Stimulated activated CD8-positive, alpha-beta memory T cell treated with anti-CD3 and anti-CD28 coated beads, Interleukin-15, amount 100 ng/mL, for 4 hours (primary cell): ENCODE measurements at places on chromosomes 6 and 20.

GRCh38 chr20:6164421-6165341 is 41.9 kb upstream of the FERMT1 start:
- no peak for DNase-seq

DNA sequence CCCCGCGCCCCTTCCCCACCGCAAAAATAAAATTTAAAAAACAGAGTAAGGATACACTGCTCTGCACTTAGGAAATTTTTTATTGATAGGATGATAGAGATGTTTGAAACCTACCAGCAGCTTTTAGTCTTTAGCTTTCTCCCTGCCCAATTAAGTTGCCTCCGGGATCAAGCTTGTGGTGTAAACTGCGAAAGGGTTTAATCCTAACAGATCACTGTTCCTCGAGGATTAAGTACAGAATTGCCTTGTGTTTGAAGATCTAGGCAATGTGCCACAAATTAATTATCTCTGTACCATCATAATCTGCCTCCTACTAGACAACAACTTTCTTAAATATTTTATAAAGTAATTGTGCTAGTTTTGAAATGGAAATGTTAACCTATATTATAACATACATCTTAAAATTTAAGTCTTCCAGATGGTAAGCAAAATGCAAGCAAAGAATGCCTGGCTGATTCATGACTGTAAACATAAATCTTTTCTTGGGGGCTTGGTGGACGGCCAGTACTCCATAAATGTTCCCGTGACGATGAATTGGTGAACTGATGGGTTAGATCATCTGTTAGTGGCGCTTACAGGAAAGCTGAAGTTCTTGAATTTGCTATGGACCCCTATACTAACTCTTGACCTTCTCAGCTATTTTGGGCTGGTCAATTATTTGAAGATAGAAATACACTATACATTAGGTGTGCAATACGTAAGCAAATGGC is 58.0 kb upstream of the ARHGAP18 start:
- no peak for DNase-seq

DNA sequence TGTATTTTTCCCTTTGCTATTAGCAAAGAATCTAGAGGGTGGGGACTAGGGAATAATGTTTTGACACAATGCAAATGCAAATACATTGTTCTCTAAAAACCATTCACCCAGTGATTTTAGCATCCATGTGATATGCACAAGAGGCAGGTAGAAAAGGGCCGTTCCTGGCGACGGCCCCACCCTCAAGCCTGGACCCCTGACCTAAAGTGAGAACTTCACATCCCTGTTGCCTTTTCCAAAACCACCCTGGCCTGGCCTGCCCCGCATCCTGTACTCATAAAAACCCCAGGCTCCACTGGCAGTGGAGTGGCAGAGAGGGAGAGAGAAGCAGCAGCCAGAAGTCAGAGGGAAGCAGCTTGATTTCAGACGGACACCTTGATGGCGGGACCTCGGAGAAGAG is 48.5 kb downstream of the MAP1LC3A start:
- DNase-seq, result no peak

DNA sequence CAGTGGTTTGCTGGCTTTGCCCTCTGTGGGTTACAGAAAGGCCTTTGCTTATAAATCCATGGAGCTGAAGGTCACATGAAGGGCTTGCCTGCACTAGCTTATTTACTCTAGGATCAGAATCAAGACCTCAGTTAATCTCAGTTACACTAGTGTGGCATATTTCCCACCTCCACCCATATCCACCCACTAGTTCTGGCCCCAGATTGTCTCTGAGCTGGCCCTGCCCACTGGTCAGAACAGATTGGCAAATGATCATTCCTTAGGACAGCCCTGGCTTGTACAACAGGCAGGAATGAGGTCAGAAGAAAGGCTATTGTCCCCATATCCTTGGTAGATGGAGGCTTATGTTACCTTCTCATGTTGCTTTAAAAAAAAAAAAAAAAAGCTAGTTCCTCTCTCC is 33.3 kb upstream of the SASH1 start:
- no peak for DNase-seq

- DNase-seq, result no peak
These were observed 28.8 kb downstream of the RWDD2A start for GRCh38 chr6:83221889-83222479.

GRCh38 chr20:11718474-11719094 is 199.1 kb upstream of the BTBD3 start:
- DNase-seq, result no peak

GRCh38 chr6:35044761-35045421 is 96.2 kb downstream of the TCP11 start:
- no peak for DNase-seq

GRCh38 chr6:39938773-39939654 is 4.8 kb upstream of the MOCS1 start:
- DNase-seq, result no peak

DNA sequence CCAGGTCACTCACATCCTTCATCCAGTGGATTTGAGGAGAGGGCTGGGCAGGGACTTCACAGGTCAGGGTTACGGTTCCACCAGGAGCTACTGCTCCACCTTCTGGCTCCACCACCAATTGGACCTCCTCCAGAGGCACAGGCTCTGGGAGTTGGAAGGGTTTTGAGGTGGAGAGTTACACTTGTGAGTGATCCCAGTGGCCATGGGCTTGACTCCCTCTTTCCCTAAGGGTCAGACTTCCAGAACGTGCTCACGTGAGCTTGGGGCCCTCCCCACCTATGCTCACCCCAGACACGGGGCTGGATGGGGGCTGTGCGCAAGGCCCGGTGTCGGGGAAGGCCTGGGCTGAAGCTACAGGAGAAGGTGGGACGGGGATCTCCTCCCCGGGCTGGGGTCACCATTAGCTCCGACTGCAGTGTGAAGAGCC is 1.5 kb downstream of the AGER start:
- DNase-seq, result no peak

DNA sequence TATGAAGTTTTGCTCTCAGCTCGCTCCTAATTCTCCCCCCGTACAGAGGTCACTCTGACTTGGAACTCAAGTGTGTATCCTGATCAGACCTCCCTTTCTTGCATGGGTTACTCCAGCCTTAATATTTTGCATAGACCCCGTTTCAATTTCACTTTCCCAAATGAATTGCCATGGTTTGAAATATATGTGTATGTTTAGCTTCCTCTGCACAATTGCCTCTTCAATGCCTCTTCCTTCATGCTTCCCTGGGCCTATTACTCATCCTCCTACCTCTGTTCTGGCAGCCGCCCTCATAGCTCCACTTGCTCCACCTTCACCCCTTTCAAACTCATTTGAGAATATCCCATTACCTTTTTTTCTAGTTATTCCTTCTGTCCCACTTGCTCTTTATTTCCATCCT is 90.0 kb upstream of the SAMD5 start:
- no peak for DNase-seq

DNA sequence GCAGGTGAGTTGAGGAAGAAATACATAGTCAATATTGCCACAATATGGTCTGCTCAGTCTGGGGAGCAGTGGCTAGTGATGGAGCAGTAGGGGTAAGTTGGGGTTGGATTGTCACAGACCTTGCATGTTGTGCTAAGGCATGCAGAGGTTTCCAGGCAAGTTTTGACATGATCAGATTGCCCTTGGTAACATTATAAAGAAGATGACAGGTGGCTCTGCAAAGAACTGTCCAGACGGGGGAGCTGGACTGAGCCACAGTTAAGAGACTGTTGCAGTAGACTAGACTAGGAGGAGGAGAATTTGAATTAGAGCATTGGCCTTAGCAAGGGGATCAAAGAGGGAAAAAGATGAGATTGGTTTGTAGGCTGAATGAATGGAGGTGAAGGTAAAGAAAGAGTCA is 23.4 kb downstream of the ATRN start:
- no peak for DNase-seq

DNA sequence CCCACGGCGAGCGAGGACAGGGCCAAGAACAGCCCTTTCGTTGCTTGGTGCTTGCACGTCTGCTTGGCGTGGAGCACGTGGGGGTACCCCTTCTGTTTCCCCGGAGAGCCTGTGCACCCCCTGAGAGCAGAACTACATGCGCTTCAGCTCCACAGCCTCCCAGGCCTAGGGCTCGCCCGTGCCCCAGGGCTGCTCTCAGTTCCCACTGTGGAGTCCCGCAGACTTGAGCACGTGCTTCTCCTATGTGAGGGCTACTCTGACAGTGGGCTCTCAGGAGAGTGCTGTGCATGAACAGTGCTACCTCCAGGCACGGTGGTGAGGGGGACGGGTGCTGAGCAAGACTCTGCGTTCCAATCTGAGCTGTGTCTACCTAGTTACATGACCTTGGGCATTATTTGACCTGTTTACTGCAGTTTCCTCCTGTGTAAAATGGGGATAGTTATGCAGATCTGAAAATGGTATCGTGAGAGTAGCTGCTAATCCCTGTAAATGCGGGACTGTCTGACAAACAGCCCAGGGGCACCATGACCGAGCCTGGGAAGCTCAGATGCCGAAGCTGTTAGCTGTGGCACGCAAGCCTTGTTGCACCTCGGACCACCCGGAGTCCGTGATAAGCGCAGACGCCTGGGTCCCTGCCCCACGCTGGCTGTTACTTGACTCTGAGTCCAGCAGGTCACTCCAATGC is 82.4 kb downstream of the IRF4 start:
- DNase-seq, result no peak

GRCh38 chr20:536426-537010 is 7.1 kb downstream of the CSNK2A1 start:
- DNase-seq, result no peak

DNA sequence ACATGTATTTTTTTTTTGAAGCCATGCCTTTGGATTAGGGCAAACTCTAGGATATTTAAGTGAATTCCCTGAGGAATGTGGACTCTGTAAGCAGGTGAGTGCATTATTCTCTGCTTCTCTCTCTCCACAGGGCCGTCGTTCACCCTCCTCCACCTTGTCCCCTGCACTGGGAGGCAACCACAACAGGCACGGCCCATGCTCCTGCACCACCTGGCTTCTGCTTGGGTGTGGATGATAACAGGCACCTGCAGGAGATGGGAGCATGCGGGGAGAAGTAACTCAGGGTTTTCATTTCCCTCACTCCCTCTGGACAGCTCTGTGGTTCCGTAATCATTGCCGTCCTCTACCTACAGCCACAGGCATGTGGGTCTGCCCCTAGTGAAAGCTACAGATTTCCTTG is 43.4 kb downstream of the HLA-C start:
- DNase-seq, result no peak

DNA sequence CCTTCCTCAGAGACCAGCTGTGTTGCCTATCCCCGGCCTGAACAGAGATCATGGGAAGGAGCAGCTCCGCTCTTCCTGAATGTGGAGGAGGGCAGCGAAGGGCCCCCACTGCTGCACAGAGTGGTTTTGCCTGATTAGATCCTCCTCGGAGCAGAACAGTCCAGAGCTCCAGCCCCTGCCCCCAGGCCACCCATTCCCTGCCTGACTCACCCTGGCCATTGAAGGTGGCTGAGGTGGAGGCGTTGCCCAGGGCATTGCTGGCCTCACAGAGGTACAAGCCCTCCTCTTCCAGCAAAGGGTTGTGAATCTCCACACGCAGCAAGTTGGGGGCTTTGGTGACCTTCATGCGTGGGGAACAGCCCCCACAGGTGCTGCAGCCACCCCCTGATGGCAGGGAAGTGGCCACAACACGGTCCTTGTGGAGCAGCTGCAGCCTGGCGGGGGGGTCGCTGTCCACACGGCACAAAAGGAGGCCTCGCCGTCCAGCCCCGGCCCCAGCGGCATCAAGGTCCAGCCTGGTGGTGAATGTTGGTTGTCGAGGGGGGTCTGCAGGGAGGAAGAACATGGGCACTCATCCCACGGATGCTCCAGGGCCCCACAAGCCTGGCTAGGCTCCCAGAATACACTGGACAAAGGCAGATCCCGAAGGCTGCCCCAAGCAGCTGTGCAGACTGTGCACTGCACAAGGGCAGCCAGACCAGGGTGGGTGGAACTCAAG is 14.7 kb downstream of the SIGLEC1 start:
- no peak for DNase-seq

GRCh38 chr6:21327326-21328112 is 266.0 kb upstream of the SOX4 start:
- no peak for DNase-seq

- no peak for DNase-seq
These were observed 6.3 kb upstream of the AHI1 start for GRCh38 chr6:135503703-135504475.

- DNase-seq, result no peak
These were observed 13.8 kb upstream of the PM20D2 start for GRCh38 chr6:89132057-89132456.

GRCh38 chr6:112626468-112627082 is 279.4 kb downstream of the RFPL4B start:
- no peak for DNase-seq

DNA sequence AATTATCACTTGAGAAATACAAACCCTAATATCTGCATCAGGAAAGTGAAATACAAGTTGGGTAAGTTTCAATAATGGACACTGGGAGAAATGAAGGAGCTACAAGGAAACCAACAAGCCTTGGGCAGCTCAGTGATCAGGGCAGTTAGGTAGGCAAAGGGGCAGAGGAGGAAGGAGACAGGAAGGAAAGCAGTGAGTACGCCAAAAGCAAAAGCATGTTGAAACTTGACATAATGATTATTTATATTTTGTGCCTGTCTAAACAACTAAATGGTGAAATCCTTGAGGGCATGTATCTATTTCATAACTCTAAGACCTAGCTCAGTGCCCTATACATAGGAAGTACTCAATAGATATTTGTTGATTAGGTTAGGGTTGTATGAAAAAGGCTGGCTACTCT is 23.3 kb downstream of the PXT1 start:
- DNase-seq, result no peak

GRCh38 chr6:1110164-1110563 is 201.7 kb upstream of the FOXQ1 start:
- DNase-seq, result no peak
